ENCODE measurements at places on chromosomes 5 and 9.

- no peak for DNase-seq
These were observed 120.5 kb upstream of the BOD1 start for GRCh38 chr5:173736923-173737412.

GRCh38 chr5:15683332-15683731 lies 183.4 kb downstream of the FBXL7 start:
- DNase-seq = no peak

- DNase-seq = no peak
These were observed 119.1 kb downstream of the DOCK2 start for GRCh38 chr5:169756071-169756765.

GRCh38 chr9:116209414-116210116 lies 56.0 kb downstream of the PAPPA start:
- DNase-seq = no peak

- DNase-seq = no peak
These were observed 333.7 kb downstream of the PDE4D start for GRCh38 chr5:59559847-59560246.

Data from stimulated activated naive CD4-positive, alpha-beta T cell treated with Interleukin-2 at 50 U/mL for 16 hours (primary cell).